ENCODE measurements at places on chromosomes 11 and 22. TPM values are rescaled to one million over a fixed set of nuclear protein-coding genes. Genes with fewer than 3 reads are reported as not detected.

DNA sequence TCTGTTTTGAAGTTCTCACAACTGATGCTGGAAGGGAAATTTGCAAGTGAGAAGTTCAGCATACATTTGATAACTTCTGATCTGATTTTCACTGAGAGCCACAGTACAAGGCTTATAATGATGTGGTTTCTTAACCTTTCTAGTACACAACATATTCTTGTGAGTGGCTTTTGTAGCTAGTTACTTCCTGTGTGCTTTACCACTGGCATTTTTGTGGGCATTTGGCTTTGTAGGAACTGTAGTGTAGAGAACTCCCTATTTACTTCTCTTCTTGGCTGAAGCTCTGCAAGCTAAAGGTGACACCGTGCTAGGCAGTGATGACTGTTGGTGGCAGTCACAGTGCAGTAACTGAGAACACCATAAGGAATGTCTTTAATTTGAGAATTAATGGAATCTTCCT lies 14.9 kb downstream of the USP47 start:
- H3K27me3 ChIP-seq, result no peaks in the 10 kb centered on the region
- DNase-seq, result no peak
- H3K36me3 ChIP-seq, result no peaks in the 10 kb centered on the region
- peak overlapping the region; percentile 28 for H3K27ac ChIP-seq
- H3K4me3 ChIP-seq, result peak overlapping the region; percentile 42

DNA sequence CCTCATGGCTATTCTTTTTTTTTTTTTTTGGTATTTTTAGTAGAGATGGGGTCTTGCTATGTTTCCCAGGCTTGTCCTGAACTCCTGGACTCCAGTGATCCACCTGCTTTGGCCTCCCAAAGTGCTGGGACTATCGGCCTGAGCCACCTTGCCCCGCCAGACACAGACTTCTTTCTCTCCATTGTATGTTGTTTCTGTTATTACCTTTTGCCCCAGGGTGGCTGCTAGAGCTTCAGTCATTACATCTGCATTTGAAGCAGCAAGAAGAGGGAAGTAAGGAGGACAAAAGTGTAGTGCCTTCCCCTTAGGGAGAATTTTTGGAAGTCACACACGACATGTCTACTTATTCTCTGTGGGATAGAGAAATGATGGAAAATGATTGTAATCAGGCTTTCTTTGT lies 10.1 kb upstream of the OSBP start:
- no peak overlapping the region for H3K27ac ChIP-seq
- H3K4me3 ChIP-seq, result no peak overlapping the region
- H3K36me3 ChIP-seq, result peaks cover 3% of the 10 kb centered on the region
- H3K27me3 ChIP-seq, result no peaks in the 10 kb centered on the region

- H3K4me1 ChIP-seq, result peaks cover 17% of the 10 kb centered on the region
- peak overlapping the region; percentile 52 for H3K4me3 ChIP-seq
- no peaks in the 10 kb centered on the region for H3K27me3 ChIP-seq
Observed at GRCh38 chr11:104934594-104934993, 33.8 kb downstream of the CASP4 start.

GRCh38 chr11:134712228-134713145 lies 300.4 kb upstream of the B3GAT1 start:
- no peaks in the 10 kb centered on the region for H3K4me1 ChIP-seq
- H3K4me3 ChIP-seq, result no peak overlapping the region
- no peak overlapping the region for H3K27ac ChIP-seq
- no peak for DNase-seq
- no peaks in the 10 kb centered on the region for H3K27me3 ChIP-seq
- H3K36me3 ChIP-seq, result no peaks in the 10 kb centered on the region

DNA sequence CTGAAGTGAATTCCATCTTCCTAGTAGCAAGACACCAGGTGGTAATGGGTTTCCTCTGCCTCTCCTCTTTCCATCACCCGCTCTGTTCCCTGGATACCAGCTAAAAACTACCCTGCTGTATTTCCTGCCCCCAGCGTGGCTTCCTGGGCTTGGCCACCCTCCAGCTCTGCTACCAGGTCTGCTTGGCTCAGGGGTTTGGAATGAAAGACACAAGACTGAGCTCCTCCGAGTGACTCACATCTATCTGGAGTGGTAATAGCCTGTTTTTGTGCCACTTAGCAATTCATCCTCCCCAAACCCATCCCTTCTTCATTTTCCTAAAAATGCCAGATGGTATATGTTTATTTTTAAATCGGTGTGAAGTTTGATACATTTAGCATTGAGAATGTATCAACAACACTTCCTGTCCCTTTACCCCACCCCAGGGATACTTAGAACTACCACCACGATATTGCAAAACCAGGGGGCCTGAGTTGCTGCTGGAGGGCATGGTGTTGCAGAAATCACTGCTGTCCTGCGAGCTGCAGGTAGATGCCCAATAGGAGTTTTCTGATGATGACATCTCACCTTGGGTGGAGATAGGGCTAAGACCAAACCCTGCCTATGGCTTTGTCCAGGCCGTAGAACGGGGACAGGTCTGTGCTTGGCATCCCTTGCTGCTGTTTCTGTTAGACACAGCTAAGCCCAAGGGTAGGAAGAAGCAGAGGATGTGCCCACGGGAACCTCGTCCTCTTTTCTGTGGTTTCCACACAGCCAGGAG lies 7.5 kb upstream of the MICAL3 start:
- no peaks in the 10 kb centered on the region for H3K36me3 ChIP-seq
- DNase-seq, result no peak
- H3K4me3 ChIP-seq, result no peak overlapping the region
- H3K27ac ChIP-seq, result no peak overlapping the region
- H3K4me1 ChIP-seq, result no peaks in the 10 kb centered on the region
- H3K27me3 ChIP-seq, result peaks cover 7% of the 10 kb centered on the region

GRCh38 chr11:59000003-59000402 lies 60.7 kb downstream of the GLYATL1 start:
- no peaks in the 10 kb centered on the region for H3K36me3 ChIP-seq
- no peak overlapping the region for H3K27ac ChIP-seq
- DNase-seq, result no peak

- no peaks in the 10 kb centered on the region for H3K27me3 ChIP-seq
- H3K27ac ChIP-seq, result no peak overlapping the region
- H3K4me1 ChIP-seq, result no peaks in the 10 kb centered on the region
- H3K36me3 ChIP-seq, result no peaks in the 10 kb centered on the region
- H3K4me3 ChIP-seq, result no peak overlapping the region
- no peak for DNase-seq
Observed at GRCh38 chr11:72652873-72653630, 21.2 kb downstream of the PDE2A start.

Gene OR5P2
- polyA plus RNA-seq, result not detected

Gene MYO7A
- 0.14 TPM for polyA plus RNA-seq

Gene MCHR1
- polyA plus RNA-seq, result not detected

Gene TNNI2
- polyA plus RNA-seq, result not detected

Gene CRYBA4
- 0.59 TPM for polyA plus RNA-seq

Data from CD4-positive, CD25-positive, alpha-beta regulatory T cell (primary cell).